NCI-H82 (cell line): ENCODE measurements at places on chromosomes 5 and 9.

DNA sequence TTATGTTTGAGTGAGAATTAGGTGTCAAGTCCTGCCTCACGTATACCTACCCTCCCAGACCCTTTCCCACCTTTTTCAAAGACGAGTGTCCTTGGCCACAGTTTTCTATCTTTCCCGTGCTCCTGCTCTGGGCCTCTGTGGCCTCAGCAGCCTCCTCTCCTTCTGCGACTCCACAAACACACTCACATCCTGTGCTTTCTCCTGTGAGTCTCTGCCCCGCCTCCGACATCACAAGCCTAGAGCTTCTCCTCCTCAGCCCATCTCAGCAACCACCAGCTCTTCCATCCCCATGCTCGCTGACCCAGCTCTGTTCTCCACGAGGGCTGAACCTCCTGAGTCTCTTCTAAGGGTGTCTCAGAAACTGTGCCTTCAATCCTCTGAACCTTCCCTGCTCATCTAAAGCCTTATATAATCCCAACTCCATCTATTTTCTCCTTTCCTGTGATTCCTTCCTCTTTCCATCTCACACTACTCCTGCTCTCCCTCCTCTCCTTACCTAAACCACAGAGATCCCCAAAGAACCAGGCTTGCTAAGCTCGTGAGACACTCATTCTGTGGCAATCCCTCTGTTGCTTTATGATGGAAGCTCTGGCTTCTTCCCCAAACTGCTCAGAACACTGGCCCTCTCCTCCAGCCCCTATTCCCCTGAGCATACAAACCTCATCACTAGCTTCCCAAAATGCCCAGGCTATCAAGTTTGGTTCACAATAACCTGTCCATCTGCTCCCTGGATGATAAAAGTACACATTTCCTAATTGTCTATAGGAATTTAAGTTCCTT is 55.2 kb downstream of the RASEF start:
- no peak for DNase-seq

DNA sequence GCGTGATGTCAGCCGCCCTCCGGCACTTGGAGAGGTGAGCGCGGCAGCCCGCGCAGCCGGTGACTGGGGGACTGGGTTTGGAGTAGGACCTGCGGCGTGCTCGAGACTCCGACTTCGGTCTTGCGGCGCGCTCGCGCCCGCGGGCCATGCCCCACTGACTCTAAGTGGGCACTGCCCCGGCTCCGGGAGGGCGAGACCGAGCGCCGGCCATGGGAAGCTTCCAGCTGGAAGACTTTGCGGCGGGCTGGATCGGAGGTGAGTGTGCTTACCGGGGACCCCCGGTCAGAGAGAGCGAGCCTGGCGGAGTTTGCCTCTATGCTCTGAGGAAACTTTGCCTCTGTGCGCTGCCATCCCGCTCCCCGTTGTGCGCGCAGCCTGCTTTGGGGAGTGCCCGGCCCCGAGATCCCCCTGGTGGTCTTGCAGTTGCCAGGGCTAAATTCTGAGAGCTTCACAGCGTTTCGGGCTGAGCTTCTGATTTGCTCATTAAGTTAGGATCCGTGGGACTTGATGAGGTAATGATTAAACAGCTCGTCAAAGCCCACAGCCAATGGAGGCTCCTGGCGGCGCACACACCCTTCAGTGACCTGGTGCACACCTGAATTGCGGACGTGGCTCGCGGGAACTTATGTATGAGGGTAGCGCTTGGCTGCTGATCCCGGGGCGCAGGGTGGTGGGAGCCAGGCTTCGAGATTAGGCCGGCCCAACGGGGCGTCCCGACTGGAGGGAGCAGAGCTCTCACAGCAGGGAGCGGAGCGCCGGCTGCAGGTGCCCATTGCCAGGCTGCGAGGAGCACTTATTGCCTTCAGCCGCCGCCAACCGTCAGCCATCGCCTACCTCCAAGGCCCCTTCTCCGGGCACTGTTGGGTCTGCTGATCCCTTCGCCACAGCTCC is at the start of gene SLC25A48:
SLC25A48 (plus strand) TSS at position 25 of the 891 bp plus-strand sequence; CDS start at position 210, 185 bp downstream.
- peak; percentile 83 for DNase-seq

DNA sequence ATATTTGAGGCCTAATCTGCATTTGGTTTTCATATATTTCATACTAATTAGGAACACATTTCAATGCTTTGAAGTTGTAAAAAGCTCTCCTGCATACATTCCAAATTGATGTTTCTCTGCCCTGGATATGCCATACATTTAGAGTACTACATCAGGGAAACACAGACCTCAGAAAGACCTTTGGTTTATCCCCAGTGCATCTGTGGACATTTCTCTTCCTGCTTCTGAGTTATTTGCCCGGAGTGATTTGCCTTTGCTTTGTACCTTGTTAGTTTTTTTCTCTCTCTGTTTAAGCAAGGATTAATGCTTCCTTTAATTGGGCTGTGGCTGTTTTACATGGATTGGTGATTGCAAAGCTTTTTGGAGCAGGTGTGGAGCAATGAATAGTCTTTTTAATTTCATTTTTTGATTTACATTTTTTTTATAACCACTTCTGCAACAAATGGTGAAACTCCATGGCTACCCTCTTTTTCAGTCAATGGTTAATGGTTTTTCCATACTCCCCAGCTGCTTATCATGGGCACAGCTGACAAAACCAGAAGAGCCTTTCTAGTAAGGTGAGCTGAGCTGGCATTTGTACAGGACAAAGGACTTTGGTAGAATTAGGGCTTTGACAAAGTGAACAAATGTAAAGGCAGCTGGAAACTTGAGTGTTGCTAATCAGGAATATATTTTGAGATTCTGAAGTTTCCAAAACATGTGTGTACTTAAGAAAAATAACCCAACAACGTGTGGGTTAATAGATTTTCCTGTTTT is 54.2 kb downstream of the ZSWIM6 start:
- DNase-seq: no peak

GRCh38 chr9:18496256-18497000 is 22.5 kb downstream of the ADAMTSL1 start:
- no peak for DNase-seq

GRCh38 chr9:89225991-89226471 is 47.4 kb upstream of the SHC3 start:
- DNase-seq: peak; percentile 21

- DNase-seq: no peak
These were observed 4.1 kb downstream of the MRPL36 start for GRCh38 chr5:1795506-1795905.

DNA sequence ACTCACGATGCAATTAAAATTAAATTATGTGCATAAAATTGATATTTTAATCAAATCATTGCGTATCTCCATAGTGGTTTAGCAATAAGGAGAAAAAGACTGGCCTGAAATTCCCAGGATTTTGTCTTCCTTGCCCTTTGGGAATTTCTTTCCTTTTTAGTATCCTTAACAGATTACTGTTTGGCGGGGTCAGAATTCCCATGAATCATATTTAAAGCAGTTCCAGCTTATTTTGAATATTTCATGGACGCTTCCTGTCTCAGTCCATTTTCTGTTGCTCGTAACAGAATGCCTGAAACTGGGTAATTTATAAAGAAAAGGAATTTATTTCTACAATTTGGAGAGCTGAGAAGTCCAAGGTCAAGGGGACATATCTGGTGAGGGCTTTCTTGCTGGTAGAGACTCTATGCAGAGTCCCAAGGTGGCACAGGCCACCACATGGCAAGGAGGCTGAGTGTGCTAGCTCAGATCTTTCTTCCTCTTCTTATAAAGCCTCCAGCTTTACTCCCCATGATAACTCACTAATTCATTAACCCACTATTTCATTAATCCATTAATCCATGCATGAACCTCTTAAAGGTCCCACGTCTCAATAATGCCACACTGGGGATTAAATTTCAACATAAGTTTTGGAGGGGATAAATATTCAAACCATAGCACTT is 37.8 kb downstream of the CDH6 start:
- DNase-seq: peak; percentile 23

- no peak for DNase-seq
These were observed 272.8 kb downstream of the GAS1 start for GRCh38 chr9:86674487-86674886.

DNA sequence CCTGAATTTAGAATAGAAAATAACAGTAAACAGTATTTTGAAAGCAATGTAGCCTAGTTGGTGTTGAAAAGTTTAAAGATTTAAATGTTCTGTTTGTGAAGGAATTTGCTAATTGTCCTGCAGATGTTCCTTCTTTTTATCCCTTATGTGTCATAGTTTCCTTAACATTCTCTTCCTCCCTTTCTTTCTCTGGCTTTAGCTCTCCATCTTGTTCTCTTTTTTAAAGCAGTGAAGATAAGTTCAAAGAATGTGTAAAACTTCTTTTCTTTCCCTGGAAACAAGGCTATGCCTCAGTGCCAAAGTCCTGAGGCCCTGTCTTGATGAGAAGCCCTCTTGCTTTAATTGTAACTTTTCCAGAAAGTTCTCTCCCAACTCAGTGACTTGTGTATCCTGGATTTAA is 24.4 kb upstream of the GAS1 start:
- DNase-seq: no peak

DNA sequence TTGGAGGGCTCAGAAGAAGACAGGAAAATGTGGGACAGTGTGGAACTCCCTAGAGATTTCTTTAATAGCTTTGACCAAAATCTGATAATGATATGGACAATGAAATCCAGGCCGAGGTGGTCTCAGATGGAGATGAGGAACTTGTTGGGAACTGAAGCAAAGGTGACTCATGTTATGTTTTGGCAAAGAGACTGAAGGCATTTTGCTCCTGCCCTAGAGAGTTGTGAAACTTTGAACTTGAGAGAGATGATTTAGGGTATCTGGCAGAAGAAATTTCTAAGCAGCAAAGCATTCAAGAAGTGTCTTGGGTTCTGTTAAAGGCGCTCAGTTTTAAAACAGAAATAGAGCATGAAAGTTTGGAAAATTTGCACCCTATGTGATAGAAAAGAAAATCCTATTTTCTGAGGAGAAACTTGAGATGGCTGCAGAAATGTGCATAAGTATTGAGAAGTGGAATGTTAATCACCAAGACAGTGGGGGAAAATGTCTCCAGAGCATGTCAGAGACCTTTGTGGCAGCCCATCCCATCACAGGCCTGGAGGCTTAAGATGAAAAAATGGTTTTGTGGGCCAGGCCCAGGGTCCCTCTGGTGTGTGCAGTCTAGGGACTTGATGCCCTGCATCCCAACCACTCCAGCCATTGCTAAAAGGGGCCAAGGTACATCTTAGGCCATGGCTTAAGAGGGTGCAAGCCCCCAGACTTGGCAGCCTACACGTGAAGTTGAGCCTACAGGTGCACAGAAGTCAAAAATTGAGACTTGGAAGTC is 463.7 kb upstream of the TLE4 start:
- no peak for DNase-seq

DNA sequence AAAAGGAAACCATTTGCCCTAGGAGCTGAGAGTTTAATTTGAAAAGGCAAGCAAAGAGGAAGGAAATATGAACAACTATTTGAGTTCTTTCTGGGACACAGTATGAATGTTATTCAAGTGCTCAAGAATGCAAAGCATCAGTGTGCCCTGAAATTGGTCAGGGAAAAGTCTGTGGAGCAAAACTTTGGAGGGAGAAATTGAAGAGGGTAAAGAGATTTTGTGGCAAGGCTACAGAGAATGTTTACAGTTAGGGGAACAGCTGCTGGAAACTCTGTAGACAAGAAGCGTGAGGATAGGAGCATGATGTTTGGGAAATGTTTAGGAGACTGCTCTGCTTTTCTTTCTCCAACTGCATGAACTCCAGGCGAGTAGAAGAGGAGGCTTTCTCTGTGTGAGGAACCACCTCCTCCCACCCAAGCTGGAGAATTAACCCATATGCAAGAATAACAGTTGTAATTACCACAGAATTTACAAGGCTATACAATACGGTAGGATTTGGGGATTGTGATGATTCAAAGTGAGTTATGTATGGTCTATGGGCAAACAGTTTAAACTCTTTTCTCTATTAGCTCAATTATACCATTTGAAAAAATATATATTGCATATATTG is 75.4 kb upstream of the IL7R start:
- DNase-seq: no peak

- DNase-seq: peak; percentile 5
These were observed 753.3 kb upstream of the ZNF608 start for GRCh38 chr5:125499636-125500332.

DNA sequence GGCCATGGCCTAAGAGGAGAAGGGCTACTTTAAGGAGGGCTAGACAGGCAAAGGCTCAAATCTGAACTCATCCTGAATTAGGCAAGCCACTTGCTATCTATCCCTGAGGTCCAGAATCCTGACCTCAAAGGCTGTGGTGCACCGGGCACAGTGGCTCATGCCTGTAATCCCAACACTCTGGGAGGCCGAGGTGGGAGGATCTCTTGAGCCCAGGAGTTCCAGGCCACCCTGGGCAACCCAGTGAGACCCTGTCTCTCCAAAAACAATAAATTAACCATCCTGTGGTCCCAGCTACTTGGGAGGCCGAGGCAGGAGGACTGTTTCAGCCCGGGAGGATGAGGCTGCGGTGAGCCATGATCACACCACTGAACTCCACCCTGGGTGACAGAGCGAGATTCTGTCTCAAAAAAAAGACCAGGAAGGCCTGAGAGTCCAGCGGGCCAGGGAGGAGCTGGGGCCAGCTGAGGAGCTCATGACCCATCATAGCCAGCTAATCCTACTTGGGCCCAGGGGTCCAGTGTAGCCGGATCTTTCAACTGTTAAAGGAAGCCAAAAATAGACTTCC is 4.0 kb downstream of the NOP16 start:
- no peak for DNase-seq

GRCh38 chr5:142445266-142445665 is 120.4 kb upstream of the SPRY4 start:
- no peak for DNase-seq

DNA sequence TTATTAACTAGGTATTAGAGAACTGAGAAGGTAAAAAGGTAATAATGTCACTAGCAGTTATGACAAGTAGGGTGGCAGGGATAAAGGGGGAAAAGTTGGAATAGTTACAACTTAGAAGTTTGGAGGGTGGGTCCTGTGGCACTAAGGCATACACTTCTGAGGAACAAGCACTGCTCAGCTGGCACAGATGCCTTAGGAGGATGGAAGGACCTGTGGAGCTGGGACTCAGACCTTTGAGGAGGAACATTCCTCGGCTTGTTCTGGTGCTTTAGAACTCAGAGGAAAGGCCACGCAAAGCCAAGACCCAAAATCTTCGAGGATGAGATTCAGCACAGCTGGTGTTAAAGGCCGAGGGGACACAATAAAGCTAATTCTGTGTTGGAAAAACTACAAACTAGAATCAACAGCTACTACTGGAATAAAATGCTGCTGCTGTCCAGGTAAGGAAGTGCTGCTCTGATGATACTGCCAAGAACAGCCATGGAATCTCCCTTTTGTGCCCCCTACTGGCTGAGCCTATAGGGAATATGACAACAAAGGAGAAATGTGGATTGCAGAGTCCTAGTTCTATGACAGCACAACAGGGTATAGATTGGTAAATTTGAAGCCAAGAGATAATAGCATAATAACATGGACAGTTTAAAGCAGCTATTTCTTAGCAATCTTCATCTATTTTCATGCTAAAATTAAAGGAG is 126.7 kb downstream of the SLC25A46 start:
- DNase-seq: peak; percentile 53

GRCh38 chr9:2613730-2614271 is 7.8 kb upstream of the VLDLR start:
- no peak for DNase-seq
